ENCODE measurements at places on chromosomes 12 and 14. TPM values are rescaled to one million over a fixed set of nuclear protein-coding genes. Genes with fewer than 3 reads are reported as not detected.

- no peaks in the 10 kb centered on the region for H3K4me1 ChIP-seq
- no peaks in the 10 kb centered on the region for H3K36me3 ChIP-seq
- no peak overlapping the region for H3K27ac ChIP-seq
- DNase-seq, result no peak
- no peaks in the 10 kb centered on the region for H3K27me3 ChIP-seq
- no peak overlapping the region for H3K4me3 ChIP-seq
Measured at GRCh38 chr14:83379436-83379835, 1845.8 kb upstream of the SEL1L start.

DNA sequence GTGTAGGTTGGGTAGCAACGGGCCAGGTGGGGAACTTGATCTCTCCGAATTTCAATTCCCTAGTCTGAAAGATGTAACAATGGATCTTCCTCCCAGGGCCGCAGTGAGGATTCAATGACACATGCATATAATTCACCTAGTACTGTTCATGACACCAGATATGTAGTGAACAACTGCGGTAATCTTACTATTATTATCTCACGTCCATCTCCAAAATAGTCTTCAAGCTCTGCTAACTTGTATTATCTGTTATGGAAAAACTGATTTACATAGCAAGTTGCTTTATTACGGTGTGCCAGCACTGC, 26.4 kb downstream of the MOK start:
- no peaks in the 10 kb centered on the region for H3K27me3 ChIP-seq
- DNase-seq, result no peak
- no peaks in the 10 kb centered on the region for H3K36me3 ChIP-seq
- H3K27ac ChIP-seq, result no peak overlapping the region
- H3K4me3 ChIP-seq, result no peak overlapping the region
- peaks cover 3% of the 10 kb centered on the region for H3K4me1 ChIP-seq

DNA sequence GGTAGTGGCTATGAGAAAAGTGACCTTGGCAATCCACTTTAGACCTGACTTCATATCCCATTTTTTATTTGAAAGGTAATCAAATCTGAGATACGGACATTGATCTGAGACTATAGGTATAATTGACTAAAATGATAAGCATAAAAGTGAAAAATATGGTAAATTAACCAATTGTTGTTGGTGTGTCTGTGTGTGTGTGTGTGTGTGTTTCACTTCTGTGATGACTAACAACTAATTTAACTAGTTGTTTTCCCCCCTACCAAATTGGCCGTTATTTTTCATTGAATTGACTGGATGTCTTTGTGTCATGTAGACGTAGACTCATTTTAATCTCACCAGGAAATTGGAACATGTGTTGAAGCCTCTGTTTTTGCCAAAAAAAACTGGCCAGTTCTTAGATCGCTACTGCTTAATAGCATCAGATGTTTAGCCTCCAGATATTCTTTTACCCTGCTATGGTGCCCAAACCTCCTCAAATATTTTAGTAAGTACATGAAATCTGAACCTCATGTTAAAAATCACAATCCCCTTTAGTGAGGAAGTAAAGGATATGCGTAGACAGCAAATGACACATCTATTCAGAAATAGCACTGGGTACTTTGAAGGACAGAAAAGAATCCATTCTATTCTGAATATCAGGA, 395.0 kb downstream of the EGLN3 start:
- H3K4me1 ChIP-seq, result no peaks in the 10 kb centered on the region
- no peak for DNase-seq
- H3K27me3 ChIP-seq, result peaks cover 2% of the 10 kb centered on the region
- H3K4me3 ChIP-seq, result no peak overlapping the region

DNA sequence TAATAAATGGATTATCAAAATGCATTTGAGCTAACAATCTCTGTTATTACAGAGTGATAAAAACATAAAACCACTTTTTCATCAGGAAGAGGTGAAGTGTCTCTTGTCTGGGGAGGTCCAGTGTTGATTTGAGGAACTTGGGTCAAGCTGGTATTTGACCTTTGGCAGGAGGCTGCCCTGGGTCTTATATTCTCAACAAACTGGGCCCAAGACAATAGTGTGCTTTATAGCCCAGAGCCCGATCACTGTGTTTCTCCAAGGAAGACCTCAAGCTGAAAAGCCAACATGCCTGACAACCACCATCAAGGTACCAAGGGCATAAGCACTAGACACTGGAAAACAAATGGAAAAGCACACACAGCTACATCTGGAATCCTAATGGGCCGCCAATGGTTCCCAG, 137.0 kb downstream of the SLC25A21 start:
- H3K27me3 ChIP-seq, result no peaks in the 10 kb centered on the region
- H3K27ac ChIP-seq, result no peak overlapping the region
- H3K4me1 ChIP-seq, result no peaks in the 10 kb centered on the region
- DNase-seq, result no peak

DNA sequence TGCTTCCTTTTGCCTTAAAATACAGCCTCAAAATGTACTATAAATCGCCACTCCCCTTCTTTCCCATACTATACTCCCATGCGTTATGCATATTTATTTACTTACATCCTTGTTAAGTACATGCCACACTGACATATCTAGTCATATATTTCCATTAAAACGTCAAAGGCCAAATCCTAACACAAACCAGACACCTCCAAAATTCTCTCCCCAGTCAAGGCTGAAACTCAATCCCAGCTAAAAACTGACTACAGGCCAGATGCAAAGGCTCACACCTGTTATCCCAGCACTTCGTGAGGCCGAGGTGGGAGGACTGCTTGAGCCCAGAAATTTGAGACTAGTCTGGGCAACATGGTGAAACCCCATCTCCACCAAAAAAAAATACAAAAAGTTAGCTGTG, 5.7 kb upstream of the CAND1 start:
- H3K36me3 ChIP-seq, result no peaks in the 10 kb centered on the region
- no peak overlapping the region for H3K27ac ChIP-seq

DNA sequence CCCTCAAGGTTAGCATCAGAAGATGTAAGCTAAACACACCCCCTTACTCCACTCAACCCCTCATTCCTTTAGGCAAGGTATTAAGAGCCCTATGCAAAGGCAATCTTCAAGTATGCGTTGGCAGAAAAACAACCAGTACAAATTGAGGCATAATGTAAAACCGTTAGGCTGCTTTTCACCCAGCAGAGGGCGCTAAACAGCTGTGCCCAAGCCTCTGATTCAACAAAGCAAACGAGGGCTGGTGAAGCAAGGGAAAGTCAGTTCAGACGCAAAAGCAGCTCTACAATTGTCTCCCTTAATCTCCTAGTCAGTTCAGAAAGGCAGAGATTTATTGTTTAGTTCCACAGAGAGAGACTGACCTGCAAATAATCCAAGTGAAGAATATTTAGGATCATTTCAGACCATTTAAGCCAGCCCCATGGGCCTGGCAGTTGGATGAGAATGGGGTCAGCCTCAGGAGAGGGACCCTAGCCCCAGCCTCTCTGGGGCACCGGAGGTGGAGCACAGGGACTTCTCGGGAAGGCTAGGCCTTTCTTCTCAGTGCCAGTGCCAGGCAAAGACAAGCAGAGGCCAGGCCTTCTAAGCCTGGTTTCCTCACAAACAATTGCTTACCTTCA, 23.5 kb downstream of the DCAF5 start:
- no peak overlapping the region for H3K4me3 ChIP-seq
- no peaks in the 10 kb centered on the region for H3K27me3 ChIP-seq
- H3K27ac ChIP-seq, result peak overlapping the region; percentile 26
- DNase-seq, result peak; percentile 89
- H3K4me1 ChIP-seq, result peaks cover 67% of the 10 kb centered on the region

DNA sequence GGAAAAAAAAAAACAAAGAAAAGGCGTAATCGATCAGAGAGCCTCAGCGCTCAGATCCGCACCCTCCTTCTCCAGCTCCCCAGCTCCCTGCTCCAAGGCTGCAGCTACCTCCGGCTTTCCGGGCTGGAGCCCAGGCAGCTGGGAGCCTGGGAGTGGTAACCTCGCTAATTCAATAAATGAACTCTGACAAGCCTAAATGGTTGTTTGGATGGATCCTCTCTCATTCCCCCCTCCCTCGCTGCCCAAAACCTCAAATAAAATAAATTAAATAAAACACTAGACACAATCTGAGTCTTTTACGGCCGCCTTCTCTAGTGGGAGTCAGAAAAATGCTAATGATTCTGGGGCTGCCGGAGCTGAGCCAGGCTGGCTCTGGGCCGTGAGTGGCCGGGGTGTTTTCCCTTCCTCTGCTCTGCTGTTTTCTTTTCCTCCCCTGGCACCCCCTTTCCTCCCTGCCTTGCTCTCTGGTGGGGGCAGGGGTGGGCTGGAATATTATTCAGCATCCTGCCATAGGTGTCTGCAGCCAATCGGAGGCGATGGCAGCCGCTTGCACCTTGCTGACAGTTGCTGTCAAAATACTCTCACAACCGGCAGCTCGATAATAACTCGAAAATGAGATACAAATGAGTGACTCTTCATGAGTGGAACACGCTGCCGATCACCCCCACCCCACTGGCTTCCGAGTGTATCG, 76.1 kb downstream of the RBM19 start:
- DNase-seq, result no peak
- no peak overlapping the region for H3K4me3 ChIP-seq
- no peaks in the 10 kb centered on the region for H3K4me1 ChIP-seq
- H3K27me3 ChIP-seq, result no peaks in the 10 kb centered on the region
- H3K27ac ChIP-seq, result no peak overlapping the region
- peaks cover 32% of the 10 kb centered on the region for H3K36me3 ChIP-seq

GRCh38 chr12:65540140-65540539, 261.7 kb downstream of the MSRB3 start:
- H3K36me3 ChIP-seq, result no peaks in the 10 kb centered on the region
- no peaks in the 10 kb centered on the region for H3K27me3 ChIP-seq
- no peak overlapping the region for H3K27ac ChIP-seq

DNA sequence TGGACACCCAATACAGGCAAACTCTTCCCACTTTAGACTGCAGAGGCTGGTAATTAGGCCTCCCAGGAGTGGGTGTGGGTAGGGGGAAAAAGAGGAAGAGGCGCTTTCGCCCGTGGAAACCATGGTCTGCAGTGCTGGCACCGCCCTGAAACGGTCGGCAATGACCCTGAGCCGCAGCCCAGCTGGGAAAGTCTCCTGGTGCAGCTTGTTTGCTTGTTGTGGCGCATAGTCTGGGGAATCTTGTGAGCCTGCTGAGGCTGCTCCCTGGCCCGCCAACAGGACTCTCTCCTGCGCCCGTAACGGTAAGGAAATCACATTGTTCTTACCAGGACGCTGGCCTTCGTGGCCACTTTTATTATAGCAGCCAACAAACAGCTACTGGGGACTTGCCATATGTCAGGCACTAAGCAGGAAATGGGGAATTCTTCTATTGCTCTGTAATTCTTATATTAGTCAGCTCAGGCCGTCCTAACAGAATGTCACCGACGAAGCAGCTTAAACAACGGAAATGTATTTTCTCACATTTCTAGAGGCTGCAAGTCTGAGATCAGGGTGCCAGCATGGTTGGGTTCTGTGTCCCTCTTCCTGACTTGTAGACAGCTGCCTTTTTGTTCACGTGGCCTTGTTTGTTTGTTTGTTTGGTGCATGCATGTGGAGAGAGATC, 52.5 kb upstream of the RIN3 start:
- H3K4me3 ChIP-seq, result no peak overlapping the region
- H3K36me3 ChIP-seq, result no peaks in the 10 kb centered on the region
- no peak overlapping the region for H3K27ac ChIP-seq
- DNase-seq, result peak; percentile 19
- no peaks in the 10 kb centered on the region for H3K27me3 ChIP-seq
- H3K4me1 ChIP-seq, result peaks cover 18% of the 10 kb centered on the region

GRCh38 chr14:55798406-55798805, 218.4 kb downstream of the KTN1 start:
- H3K4me3 ChIP-seq, result no peak overlapping the region
- H3K27ac ChIP-seq, result no peak overlapping the region
- H3K4me1 ChIP-seq, result peaks cover 6% of the 10 kb centered on the region
- no peaks in the 10 kb centered on the region for H3K27me3 ChIP-seq
- DNase-seq, result no peak

- no peak overlapping the region for H3K27ac ChIP-seq
- peaks cover 4% of the 10 kb centered on the region for H3K36me3 ChIP-seq
- no peak overlapping the region for H3K4me3 ChIP-seq
- H3K27me3 ChIP-seq, result no peaks in the 10 kb centered on the region
- H3K4me1 ChIP-seq, result no peaks in the 10 kb centered on the region
Measured at GRCh38 chr14:54794159-54794558, 108.5 kb downstream of the GCH1 start.

The INHBE gene
- total RNA-seq, result 1.0 TPM

The TMEM132C gene
- total RNA-seq, result not detected
